ENCODE measurements at places on chromosomes 3 and 15.
A peak's percentile ranks its signal among the peaks of the same experiment; 100 is the strongest.

DNA sequence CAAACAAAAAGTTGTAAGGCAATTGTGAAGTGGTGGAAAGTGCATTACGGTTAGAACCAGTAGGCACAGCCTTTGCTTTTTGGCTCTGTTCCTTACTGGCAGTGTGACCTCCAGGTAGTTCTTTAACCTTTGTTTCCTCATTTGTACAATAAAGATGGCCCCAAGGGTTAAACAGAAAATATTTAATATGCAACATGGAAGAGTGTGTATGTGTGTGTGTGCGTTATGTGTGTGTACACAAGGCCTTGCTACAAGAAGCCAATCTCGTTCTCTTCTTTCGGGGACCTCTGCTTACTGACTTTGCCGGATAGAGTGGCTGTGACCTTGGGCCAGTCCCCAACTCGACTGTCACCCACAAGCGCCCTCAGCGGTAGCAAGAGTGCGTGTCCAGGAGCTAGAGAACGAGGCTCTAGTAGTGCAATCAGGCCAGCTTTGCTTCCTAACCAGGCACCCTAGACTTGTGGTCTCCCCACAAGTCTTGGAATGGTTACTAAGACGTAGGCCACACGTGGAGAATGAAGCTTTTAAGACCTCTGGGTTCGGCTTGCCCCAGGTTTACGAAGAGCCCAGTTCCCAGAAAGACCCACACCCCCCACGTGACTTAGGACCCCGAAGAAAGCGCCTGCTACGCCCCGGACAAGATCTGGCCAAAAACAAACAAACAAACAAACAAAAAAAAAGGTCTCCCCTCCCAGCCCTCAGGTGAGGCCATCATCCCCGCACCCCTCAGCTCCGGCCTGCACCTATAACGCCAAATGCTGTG lies 593 bp downstream of the CIAO2A start:
- DNase-seq, result no peak

GRCh38 chr3:183449791-183450190 lies 21.4 kb upstream of the MCF2L2 start:
- DNase-seq, result no peak

GRCh38 chr3:87626546-87626945 lies 350.2 kb upstream of the POU1F1 start:
- DNase-seq, result no peak

DNA sequence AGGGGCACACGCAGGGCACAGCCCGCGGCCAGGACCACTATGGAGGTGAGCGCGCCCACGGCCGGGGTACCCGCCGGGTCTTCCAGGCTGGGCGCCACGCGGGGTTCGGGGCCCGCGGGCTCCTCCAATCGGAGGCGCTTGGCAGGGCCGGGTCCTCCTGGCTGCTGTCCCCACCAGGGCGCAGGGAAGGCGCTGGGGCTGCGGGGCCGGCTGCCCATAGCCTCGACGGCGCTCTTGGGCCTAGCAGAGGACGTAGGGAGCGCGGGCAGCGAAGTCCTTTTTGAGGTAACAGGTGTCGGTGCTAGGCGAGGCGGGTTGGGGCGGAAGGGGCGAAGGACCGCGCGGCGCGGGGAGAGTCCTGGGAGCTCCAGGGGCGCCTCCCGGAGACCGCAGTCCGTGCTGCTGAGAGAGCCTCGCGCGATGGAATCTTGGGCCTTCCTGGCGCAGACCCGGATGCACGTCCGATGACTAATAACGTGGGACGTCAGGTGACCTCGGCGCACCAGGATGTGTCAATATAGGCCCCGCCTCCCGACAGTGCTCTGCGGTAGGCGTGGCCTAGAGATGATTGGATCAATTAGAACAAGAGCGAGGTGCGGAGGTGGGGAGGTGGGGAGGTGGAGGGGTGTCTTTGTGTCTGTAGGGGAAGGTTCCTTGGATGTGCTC lies at the start of gene PRR23A:
TSS of gene PRR23A (minus strand) at position 218 of the 666 bp plus-strand sequence. CDS start at position 218, 0 bp downstream.
- no peak for DNase-seq

GRCh38 chr3:39021029-39021428 lies 30.7 kb downstream of the SCN11A start:
- no peak for DNase-seq

GRCh38 chr3:168061332-168061996 lies 34.3 kb downstream of the GOLIM4 start:
- DNase-seq, result no peak

GRCh38 chr3:52248816-52249547 lies 3.4 kb downstream of the PPM1M start:
- DNase-seq, result peak; percentile 72

Data from cerebellar nuclear complex (tissue), 1 donor.